ENCODE measurements at places on chromosomes 4 and X.

DNA sequence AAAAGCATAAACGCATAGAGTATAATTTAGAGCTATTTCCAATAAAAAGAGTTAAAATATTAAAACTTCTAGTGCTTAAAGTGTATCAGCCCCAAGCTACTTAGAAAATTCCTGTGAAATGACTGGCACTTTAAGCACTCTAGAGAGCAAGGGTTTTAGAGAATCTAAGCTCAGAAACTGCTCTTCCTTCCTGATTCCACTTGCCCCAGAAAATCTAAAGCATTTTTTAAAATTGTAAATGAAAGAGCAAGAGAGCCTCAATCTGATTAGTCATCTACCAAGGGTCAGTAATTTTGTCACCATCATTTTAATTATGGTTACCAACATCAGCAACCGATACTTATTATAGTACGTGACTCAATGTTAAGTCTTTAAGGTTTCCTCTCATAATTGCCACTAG lies 25.0 kb downstream of the CTPS2 start:
- DNase-seq = no peak

GRCh38 chrX:130098210-130098552 lies 12.1 kb downstream of the ELF4 start:
- no peak for DNase-seq

DNA sequence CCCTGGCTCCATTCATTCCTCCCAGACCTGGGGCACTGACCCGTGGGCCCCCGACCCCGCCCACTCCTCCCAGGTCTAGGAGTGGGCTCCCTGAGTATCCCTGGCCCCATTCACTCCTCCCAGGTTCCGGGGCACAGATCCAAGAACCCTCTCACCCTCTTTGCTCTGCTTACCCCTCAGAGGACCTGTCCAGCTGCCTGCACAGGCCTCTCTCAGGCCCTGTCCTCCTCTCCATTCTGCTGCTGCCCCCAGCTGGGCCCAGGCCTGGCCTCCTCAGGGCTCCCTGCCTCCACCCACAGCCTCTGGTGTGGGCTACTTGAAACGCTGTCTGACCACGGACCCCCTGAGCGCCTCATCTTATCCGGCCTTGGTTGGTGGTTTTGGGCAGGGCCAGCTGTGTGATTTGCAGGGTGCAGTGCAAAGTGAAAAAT lies 217.7 kb upstream of the PSAPL1 start:
- no peak for DNase-seq

DNA sequence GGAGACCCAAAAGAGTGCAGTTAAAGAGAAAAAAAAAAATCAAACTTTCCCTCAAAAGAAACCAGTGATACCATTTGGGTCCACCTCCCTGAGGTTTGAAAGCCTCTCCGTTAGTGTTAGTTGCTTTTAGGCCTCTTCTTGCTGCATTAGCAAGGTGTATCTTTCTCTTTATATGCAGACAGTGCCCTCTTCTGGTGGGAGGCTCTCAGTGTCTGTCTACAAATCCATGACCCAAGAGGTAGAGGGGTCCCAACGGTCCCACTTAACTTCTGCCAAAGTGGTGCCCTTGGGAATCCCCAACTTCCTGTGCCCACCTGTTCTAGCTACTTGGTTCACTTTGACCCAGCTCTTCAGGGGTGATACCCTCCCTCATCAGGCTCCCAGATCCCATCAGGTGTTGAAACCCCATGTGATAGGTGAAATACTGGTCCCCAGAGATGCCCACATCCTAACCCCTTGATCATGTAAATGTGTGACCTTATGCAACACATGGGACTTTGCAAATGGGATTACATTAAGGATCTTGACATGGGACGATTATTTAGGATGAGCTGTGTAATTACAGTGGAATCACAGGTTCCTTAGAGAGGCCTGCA lies 63.7 kb upstream of the CD99 start:
- DNase-seq = no peak
